Left cardiac atrium (tissue), 4 donors: ENCODE measurements at places on chromosomes 2 and 18.

GRCh38 chr2:53896864-53897263 is 37.1 kb upstream of the GPR75 start:
- DNase-seq = no peak

DNA sequence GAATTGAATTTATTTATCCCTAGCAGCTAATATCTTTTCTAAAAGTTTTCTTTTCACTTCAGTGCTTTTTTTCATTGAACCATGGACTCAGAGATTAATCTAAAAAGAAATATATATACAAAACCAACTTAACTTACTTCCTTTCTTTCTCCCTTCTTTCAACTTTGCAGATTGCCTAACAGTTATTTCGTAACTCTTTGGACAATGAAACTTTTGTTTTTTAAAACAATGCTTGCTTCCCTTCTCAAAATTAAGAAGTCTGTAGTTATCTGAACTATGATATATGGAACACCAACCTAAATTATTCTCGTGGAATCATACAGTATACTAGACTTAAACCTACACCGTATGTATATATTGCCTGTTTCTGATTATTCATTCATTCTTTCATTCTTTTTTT is 62.9 kb downstream of the MIB1 start:
- DNase-seq = no peak

DNA sequence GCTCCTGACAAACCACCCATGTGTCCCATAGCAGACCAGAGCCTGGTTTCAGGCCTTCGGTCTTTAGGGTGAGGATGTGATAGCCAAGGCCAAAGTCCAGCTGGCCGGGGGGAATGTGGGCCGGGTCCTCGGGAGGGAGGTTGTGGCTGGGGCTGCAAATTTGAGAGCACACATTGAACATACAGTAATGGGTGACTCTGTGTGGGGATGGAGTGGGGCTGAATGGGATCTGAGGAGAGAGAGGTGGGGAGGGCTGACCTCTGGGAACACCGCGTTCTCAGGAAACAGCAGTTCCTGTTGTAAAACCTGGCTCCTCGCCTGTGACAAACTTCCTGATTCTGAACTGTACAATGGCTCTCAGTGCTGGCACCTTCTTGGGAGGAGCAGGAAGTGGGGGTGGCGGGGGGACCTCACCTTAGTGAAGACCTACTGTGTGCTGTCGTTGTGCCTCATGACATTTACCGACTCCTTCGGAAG is 48.8 kb downstream of the MCFD2 start:
- peak; percentile 80 for DNase-seq

GRCh38 chr2:134713176-134713575 is 5.6 kb downstream of the TMEM163 start:
- no peak for DNase-seq

DNA sequence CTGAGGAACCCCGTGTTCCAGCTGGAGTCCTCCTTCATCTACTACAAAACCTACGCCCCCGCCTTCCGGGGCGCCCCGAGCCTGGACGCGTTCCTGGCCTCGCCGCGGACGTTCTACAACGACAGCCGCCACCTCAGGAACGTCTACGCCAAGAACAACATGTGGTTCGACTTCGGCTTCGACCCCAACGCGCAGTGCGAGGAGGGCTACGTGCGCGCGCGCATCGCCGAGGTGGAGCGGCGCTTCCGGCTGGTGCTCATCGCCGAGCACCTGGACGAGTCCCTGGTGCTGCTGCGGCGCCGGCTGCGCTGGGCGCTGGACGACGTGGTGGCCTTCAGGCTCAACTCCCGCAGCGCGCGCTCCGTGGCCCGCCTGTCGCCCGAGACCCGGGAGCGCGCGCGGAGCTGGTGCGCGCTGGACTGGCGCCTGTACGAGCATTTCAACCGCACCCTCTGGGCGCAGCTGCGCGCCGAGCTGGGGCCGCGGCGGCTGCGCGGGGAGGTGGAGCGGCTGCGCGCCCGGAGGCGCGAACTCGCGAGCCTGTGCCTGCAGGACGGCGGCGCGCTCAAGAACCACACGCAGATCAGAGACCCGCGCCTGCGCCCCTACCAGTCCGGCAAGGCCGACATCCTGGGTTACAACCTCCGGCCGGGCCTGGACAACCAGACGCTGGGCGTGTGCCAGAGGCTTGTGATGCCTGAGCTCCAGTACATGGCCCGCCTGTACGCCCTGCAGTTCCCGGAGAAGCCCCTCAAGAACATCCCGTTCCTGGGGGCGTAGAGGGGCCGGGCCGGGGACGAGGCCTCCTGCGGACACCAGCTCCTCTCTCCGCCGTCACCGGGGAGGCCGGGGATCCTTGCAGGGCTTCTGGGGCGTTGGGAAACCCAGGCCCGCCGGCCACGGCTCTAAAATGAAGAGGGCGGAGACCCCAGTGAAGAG is 5.3 kb upstream of the NEU4 start:
- peak; percentile 69 for DNase-seq

- DNase-seq = no peak
Measured at GRCh38 chr2:226813148-226813701, 13.6 kb upstream of the IRS1 start.

GRCh38 chr2:169082995-169083394 is 13.6 kb downstream of the DHRS9 start:
- no peak for DNase-seq

- no peak for DNase-seq
Measured at GRCh38 chr18:245282-245847, 22.5 kb downstream of the THOC1 start.

DNA sequence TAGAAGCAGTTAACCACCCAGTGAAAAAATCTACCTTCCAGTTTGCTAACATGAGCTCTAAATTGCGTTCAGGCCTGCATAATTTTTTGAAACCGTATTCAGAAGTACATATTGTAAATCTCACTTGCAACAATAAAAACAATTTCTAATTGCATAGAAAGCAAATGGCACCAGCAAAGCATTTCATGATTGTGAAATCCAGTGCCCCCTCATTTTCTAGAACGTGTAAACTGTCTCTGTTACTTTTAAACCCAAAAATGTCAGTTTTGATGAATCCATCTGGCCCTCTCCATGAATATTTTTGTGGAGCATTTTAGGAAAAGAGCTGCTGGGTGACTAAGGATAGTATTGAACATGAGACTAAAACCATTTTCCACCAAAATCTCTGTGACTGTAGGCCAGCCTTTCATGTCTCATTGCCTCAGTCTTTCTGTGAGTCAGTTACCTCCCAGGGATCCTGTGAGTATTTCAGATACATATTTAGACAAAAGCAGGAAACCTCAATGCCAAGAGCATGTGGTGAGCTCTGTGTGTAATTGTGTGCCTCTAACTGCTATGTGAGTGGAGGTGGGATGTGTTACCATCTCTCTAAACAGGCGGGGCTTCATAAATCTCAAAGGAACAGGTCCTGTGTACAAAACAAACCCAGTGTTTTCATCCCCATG is 477.8 kb upstream of the DCC start:
- no peak for DNase-seq

DNA sequence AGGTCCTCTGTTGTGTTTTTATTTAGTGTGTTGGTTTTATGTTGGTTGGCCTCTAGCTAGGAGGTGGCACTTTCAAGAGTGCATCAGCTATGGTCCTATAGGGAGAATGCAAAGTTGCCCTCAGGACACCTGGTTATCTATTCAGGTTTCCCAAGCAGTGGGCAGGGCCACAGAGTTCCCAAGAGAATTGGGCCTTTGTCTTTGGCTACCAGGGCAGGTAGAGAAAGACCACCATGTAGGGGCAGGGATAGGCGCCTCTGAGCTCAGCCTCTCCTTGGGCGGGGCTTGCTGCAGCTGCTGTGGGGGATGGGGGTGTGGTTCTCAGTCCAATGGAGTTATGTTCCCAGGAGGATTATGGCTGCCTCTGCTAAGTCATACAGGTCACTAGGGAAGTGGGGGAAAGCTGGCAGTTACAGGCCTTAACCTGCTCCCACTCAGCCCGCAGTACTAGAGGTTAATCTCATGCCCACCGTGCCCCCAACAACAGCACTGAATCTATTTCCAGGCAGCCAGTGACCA is 26.0 kb downstream of the ABCB11 start:
- no peak for DNase-seq

DNA sequence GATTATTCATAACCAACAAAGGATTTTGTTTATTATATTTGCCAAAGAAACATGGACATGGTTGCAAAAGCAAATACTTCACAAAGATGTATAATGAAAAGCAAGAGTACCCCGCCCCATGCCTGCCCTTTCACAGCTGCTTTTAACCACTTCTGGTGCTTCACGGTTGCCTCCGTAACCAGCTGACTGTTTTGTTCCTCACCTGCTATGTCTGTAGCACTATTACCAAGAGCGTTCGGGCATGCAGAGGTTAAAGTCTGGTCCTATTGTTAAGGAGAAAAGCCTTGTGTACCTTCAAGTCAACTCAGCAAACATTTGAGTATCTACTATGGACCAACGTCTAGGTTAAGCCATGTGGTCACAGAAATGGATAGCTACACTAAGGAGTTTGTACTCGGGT is 115.2 kb upstream of the FOSL2 start:
- no peak for DNase-seq

- no peak for DNase-seq
Measured at GRCh38 chr2:14261771-14262170, 370.7 kb upstream of the LRATD1 start.

- no peak for DNase-seq
Measured at GRCh38 chr18:10916865-10917264, 232.5 kb downstream of the PIEZO2 start.

- DNase-seq = no peak
Measured at GRCh38 chr2:111108745-111109271, 11.9 kb upstream of the BCL2L11 start.

DNA sequence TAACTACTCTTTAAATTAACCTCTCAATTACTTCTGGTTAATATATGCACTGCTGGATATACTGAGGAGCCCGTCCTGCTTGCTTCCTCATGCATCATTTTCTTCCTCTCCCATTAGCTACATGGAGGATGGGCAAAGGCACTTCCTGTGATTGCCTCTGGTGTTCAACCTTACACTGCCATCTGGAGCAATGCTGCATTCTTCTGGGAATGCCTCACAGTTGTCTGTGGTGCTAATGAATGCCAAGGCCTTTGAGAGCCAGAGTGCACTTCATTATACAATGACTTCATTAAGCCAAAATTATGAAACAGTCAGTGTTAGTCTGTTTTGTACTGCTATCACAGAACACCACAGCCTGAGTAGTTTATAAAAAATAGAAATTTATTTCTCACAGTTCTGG is 134.8 kb upstream of the DOCK10 start:
- DNase-seq = no peak

DNA sequence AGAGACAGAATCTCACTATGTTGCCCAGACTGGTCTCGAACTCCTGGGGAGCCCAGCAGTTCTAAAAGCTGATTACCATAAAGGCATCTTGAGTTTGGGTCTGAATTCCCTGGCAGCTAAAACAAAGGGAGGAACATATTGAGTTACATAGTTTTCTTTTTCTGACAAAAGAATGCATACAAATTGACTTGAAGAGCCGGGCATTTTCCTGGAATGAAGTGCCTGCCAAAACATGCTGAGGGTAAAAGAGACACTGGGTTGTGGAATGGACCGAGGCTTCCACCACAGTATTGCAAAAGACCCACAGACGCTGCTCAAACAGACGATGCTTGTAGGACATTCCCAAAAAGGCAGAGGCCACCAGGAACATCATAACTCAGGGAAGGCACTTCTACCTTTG is 35.1 kb upstream of the ROCK2 start:
- DNase-seq = no peak

- DNase-seq = no peak
Measured at GRCh38 chr2:231300020-231300721, 95.3 kb upstream of the B3GNT7 start.

DNA sequence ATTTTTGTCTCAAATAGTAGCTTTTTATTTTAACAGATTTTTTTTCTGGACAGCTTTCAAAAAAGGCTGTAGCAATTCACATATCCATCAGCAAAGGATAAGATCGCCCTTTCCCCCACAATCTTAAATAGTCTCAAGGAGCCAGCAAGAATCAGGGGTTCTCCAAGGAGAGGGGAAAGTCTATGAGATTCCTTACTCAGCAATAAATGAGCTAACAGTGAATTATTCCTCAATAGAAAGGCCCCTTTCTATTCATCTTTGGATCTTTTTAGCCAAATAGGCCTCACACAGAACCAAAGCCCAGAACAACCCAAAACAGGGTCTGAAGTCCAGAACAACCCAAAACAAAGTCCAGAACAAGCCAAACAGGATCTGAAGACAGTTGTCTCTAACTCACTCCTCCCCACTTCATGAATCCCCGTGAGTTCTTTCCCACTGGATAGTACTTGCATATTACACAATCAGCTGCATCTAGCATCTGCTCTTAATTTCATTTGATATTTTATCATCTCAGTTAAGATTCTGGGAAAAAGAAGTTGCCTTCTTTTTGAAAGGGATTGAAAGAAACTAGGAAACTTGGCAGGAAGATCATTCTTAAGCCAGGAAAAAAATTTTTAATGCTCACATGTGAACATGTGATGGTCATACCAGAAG is 3.4 kb upstream of the DHRS9 start:
- DNase-seq = no peak

DNA sequence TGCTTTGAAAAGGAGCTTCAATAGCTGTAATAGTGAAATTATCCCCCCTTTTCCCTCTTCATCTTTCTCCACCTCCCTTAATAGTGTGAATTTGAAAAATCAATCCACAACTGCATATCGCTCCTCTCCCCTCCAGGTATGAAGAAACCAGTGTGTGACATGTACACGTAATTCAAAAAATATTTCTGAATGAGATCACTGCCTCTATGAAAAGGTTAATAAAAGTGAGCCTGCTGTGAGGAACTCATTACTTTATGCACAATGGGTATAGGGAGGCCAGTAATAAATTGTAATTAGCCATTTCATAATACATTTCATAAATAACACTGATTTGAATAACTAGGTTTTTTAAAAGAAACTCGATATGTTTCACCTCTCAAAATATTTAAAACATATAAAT is 209.0 kb upstream of the KYNU start:
- no peak for DNase-seq

GRCh38 chr2:142734770-142735169 is 142.7 kb upstream of the KYNU start:
- no peak for DNase-seq

- no peak for DNase-seq
Measured at GRCh38 chr18:34990597-34990996, 50.6 kb upstream of the MAPRE2 start.

DNA sequence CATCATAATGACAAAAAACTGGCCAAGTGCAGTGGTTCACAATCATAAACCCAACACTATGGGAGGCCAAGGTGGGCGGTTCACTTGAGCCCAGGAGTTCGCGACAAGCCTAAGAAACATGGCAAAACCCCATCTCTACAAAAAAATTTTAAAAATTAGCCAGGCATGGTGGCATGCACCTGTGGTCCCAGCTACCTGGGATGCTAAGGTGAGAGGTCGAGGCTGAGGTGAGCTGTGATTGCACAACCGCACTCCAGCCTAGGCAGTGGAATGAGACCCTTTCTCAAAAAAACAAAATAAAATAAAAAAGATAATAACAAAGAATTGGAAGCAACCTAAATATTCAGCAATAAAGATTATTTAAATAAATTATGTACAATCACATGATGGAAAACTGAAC is 21.8 kb downstream of the PSTPIP2 start:
- DNase-seq = no peak
